GM04504 (cell line): ENCODE measurements at places on chromosomes 1 and 21.
A peak's percentile ranks its signal among the peaks of the same experiment; 100 is the strongest.

GRCh38 chr1:1069711-1070676, 4.1 kb downstream of the RNF223 start:
- DNase-seq: no peak

DNA sequence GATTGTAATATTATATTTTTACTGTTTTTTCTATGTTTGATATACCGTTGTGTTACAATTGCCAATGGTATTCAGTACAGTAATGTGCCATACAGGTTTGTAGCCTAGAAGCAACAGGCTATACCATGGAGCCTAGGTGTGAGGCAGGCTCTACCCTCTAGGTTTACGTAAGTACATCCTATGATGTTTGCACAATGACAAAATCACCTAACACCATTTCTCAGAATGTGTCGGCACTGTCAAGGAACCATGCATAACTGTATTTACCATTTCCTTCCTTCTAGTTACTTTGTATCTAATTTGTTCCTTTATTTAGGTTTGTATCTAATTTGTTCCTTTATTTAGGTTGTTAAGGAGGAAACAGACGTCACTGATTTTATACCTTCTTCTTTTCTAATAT, 9.9 kb downstream of the NPHP4 start:
- no peak for DNase-seq

GRCh38 chr1:233459470-233459945, 132.0 kb downstream of the MAP3K21 start:
- DNase-seq: no peak

DNA sequence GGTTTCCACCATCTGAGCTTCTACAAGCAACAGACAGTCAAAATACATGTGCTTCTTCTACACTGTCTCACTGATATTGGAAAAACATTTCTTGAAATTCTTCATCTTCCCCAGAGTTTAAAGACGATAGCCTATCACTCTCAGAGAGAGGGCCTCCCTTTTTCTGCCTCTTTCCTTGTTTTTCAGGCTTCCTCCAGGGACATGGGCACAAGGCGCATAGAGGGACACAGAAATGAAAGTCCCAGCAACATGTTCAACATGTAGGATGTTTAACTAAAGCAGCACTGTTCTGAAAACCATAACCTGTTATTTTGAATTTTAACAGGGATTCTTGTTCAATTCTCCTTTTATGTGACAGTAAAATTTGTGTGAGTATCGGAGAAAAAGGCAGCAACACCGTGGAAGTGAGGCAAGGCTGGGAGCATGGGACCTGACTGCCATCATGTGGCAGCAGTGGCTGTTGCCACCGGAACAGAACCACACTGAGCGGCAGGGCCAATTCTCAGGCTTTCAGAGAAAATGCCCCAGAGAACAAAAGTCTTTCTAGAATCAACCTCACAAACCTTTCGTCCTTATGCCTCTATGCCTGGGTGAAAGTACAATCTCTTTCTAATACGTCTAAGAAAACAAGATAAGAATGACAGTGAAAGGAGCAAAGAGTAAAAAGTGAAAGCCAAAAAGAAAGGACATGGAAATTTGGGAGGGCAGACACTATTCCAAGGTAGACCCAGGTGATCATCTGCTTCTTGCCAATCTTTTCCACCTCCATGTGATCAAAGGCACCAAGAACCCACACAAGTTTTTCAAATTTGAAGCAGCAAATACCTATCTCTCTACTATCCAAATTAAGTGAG, 54.5 kb downstream of the PCNX2 start:
- DNase-seq: no peak

GRCh38 chr1:186300056-186300455, 75.0 kb downstream of the TPR start:
- DNase-seq: no peak

DNA sequence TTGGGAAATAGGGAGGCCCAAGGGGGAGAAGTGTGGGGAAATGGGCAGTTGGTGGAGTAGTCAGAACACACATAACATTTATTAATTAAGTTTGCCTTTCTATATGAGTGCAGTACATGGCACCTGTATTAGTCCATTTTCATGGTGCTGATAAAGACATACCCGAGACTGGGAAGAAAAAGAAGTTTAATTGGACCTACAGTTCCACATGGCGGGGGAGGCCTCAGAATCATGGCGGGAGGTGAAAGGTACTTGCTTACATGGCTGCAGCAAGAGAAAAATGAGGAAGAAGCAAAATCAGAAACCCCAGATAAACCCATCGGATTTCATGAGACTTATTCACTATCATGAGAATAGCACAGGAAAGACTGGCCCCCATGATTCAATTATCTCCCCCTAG, 1.6 kb upstream of the SLC35A3 start:
- no peak for DNase-seq

- no peak for DNase-seq
Measured at GRCh38 chr1:28317014-28317413, 11.8 kb upstream of the MED18 start.

GRCh38 chr1:234554698-234555311, 55.2 kb downstream of the IRF2BP2 start:
- no peak for DNase-seq

DNA sequence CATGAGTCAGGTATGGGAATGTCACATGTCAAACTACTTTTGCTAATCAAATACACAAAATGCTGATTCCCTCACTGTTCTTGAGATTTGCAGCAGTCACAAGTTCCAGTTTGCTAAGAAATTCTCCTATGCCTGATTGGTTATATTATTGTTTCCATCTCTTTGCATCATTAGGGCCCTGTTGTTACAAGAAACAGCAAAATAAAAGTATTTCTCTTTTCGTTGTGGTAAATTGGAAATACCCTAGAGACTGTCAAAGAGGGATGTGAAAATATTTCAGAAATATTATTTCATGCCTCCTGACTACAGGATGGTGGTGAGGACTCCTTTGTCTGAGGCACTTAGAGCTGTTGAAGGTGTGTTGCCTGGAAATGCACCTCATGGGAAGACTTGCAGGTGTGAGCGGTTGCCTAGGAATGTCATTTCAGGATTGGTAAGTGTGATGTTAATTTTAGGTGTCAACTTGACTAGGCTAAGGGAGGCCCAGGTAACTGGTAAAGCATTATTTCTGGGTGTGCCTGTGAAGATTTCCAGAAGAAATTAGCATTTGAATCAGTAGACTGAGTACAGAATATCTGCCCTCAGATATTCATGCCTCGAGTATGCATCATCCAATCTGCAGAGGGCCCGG, 117.4 kb downstream of the ROR1 start:
- DNase-seq: no peak

GRCh38 chr1:11046625-11047365, at the start of gene MASP2:
Gene MASP2 (minus strand): TSS chr1:11047239. CDS start chr1:11047207, 32 bp downstream.
- no peak for DNase-seq

DNA sequence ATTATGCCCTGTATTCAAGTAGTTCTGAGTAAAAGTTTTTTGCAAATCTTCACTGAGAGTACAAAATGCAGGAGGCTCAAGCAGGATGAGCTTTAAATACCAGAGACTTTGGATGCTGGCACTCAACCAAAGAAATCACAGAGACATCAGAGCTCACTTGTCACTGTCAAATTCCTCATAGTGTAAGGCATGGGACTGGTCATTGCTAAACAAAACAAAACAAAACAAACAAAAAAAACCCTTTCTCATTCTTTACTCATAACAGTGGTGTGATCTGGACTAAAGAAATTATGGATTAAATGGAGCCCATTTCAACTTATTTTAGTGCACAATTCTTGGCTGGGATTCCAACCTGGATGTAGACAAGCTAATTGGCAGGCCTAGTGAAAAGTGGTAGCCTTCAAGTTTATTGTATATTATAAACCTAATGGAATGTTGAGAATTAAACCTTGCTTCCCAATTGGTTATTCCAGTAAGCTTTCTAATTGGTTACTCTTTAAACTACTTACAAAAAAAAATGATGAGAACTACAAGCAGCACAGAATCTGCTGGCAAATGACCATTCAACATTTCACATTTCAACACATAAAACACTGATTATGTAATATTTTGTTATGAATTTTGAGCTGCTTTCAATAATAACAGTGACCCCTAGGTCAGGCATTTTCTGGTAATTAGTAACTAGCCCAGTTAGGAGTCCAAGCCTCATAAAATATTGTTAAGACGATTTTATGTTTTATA, 30.6 kb upstream of the NEK7 start:
- DNase-seq: no peak

GRCh38 chr1:1768249-1768992, 9.8 kb downstream of the NADK start:
- DNase-seq: no peak

GRCh38 chr1:61504305-61504704, 220.6 kb downstream of the TM2D1 start:
- no peak for DNase-seq

GRCh38 chr1:72623299-72623708, 341.0 kb upstream of the NEGR1 start:
- DNase-seq: peak; percentile 14
